ENCODE measurements at places on chromosomes 1 and 21. TPM values are rescaled to one million over a fixed set of nuclear protein-coding genes. Genes with fewer than 3 reads are reported as not detected.

LINGO4 gene
- total RNA-seq, result not detected

AMY1C gene
- total RNA-seq, result not detected

ANGPTL7 gene
- total RNA-seq, result not detected

FAM110D gene
- not detected for total RNA-seq

- no peak for DNase-seq
These were observed 8.9 kb downstream of the ACTRT2 start for GRCh38 chr1:3029991-3030662.

GRCh38 chr1:69246710-69247109 lies 321.0 kb upstream of the LRRC7 start:
- DNase-seq, result no peak

DNA sequence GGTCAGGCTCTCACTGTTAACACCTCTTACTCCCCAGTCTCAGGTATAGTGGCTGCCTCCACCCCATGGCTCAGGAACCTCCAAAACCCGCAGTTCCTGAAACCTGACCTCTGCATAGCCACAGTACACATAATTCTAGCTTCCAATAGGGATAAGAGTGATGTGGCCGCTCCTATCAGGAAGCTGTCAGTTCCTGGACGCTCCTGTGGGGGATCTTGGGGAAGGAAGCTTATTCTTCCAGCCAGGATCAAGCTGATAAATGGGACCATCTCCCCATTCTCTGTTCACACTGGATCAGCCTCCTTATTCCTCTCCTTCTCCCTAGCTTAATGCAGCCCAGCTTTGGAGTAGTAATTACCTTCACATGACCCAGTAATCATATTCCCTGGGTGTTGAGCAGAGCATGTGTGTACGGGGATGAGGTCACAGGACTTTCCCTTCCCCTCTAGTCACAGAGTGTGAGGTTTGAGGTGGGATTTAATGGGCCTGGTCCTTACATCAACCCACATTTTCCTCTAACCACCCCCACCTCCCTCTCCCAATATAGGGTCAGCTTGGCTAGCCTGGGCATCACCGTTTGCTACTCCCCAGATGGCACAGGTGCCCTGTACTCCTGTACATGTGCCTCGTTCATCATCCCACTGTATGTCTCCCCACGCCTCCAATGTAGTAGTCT lies 7.0 kb upstream of the POU3F1 start:
- DNase-seq, result no peak

DNA sequence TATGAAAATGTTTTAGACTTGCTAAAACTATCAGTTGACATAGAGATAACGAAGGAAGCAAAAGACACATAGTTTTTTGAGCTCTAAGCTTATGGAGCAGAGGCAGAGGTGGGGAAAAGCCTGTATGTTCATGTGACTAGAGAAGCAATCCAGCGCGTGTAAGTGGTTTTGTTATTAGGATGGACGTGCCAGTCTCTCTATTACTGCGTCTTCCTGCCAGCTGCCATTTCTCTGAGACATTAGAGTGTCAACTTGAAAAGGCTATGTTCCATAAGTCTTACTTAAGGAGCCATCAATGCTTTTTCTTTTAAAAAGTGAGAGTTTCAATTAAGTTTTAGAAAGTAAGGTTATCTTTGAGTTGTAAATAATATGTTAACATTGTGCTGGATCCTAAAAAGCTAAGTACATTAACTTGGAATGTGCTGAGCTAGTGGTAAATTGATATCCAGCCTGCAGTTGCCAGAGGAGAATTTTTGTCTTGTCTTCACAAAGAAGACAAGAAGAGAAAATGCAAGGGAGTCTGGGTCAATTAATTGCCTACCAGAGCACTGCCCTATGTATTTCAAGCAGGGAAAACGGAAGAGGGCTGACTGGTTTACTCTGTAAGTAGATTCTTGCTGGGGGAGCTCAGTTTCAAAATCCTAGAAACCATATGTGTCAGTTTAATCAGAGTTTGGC lies 161.8 kb upstream of the B3GALT2 start:
- DNase-seq, result no peak

DNA sequence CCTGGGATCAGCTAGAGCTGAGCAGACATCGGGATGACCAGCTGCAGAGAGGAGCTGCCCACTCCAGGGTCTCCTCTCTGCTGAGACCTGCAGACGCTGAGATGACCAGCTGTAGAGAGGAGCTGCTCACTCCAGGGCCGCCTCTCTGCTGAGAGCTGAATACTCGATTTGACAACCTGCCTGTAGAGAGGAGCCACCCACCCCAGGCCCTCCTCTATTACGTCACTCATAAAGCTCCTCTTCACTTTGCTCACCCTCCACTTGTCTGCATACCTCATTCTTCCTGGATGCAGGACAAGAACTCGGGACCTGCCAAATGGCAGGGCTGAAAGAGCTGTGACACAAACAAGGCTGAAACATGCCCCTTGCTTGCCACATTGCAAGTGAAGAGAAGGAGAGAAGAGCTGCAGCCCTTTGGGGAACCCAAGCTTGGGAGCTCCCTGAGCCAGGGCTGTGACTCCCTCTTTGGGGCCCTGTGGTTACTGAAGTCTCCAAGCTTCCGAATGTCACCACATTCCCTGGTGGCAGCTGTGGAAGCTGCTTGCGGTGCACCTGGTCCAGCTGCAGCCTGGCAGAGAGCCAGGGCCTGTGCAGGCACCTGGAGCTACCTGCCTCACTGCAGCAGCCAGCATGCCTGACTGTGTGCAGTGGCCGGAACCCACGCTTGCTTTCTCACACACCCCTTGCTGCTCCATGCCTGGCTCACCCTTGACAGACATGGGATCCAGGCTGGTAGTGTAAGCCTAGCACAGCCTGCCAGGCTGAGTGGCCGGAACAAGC lies 59.6 kb downstream of the CC2D1B start:
- no peak for DNase-seq

Measured in NCI-H460 (cell line).